Esophagus squamous epithelium (tissue), 5 donors: ENCODE measurements at places on chromosomes 7 and 10.

GRCh38 chr7:99791021-99791420 lies 7.0 kb upstream of the CYP3A4 start:
- no peak for DNase-seq

GRCh38 chr7:6256677-6257535 lies 15.5 kb downstream of the CYTH3 start:
- no peak for DNase-seq

GRCh38 chr10:119447823-119448546 lies 94.5 kb downstream of the RGS10 start:
- DNase-seq: no peak

DNA sequence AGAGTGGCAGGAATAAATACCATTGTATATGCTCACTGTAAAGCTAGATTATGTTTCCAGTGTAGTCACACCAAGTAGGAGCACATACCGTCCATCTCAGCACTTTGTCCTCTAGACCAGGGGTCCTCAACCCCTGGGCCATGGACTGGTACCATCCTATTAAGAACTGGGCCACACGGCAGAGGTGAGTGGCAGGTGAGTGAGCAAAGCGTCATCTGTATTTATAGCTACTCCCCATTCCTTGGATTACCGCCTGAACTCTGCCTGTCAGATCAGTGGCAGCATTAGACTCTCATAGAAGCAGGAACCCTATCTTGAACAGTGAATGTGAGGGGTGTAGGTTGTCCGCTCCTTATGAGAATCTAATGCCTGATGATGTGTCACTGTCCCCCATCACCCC lies 735.3 kb downstream of the MAGI2 start:
- DNase-seq: no peak

GRCh38 chr10:86362586-86363183 lies 3.9 kb downstream of the GRID1 start:
- DNase-seq: no peak

GRCh38 chr10:129844216-129844766 lies 119.8 kb downstream of the EBF3 start:
- no peak for DNase-seq

GRCh38 chr10:110686047-110686446 lies 41.9 kb downstream of the RBM20 start:
- no peak for DNase-seq

GRCh38 chr7:55006499-55006898 lies 12.3 kb upstream of the EGFR start:
- DNase-seq: no peak

- no peak for DNase-seq
Observed at GRCh38 chr10:97102441-97102840, 83.3 kb downstream of the SLIT1 start.

DNA sequence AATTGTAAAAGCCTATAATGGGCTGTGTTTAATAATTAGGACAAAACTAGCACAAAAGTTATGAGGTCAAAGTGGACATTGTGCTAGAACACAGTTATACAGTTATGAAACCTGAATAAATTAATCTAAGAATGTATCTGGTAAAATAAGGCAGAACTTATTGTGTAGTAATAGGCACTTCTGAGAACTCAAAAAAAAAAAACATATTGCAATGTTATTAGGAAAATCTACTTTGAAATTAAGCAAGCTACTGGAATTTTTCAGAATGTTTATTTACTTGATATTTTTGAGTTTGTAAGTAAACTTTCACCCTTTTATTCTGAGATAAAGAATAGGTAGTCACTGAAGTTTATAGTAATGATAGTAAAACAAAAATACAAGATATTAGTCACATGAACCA lies 135.8 kb upstream of the ABCB5 start:
- DNase-seq: no peak

GRCh38 chr10:101219139-101219945 lies 9.9 kb downstream of the LBX1 start:
- DNase-seq: no peak

DNA sequence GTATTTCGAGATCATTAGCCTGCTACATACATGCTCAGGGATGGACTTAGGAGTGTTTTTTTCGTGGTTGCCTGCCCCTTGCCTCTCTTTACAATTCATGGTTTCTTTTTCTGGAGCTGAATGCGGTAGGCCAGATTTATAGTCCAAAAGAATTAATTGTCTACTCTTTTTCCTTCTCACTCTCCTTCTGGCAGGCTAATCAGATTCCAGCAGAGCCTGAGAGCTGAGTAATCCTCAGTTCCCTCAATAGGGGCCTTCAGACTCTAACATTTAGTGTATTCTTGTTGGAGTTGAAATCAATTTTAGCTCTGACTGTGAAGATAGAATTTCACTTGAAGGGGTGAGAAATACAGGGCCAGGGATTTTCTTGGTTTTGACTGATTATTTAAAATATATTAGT lies 16.4 kb downstream of the SORCS3 start:
- DNase-seq: no peak
